ENCODE measurements at places on chromosomes 2 and 18.

DNA sequence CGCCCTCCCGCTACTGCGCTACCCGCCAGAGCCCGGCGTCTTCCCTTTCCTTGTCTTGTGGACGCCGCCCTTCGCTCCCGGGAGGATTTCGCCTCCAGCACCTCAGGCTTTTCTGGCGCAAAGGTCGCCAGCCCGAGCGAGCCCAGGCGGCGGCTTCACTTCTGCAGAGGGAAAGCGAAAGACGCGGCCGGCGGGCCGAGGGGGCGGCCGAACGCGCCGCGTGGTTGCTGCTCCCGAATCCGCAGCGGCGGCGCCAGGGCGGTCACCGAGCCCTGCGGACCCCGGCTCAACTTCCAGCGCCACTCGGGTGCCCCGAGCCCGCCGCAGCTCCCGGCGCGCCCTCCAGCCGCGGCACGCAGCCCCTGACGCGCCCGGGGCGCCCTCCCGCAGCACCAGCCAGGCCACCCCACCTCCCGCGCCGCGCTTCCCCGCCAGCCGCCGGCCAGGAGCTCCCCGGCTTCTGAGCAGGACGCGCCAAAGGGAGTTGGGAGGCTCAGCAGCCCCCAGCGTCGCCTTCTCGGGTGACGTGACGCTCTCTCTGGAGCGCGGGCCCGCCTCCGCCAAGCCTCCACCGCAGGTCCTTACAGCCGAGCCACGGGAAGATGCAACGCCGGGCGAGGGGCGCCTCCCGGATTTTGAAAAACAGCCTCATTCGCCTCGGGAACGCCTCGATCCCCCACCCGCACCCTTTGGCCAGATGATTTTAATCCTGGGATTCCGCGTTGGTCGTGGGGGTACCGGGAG, 84.9 kb upstream of the EPB41L3 start:
- DNase-seq: no peak

- DNase-seq: no peak
These were observed 105.4 kb upstream of the MMADHC start for GRCh38 chr2:149692961-149693396.

DNA sequence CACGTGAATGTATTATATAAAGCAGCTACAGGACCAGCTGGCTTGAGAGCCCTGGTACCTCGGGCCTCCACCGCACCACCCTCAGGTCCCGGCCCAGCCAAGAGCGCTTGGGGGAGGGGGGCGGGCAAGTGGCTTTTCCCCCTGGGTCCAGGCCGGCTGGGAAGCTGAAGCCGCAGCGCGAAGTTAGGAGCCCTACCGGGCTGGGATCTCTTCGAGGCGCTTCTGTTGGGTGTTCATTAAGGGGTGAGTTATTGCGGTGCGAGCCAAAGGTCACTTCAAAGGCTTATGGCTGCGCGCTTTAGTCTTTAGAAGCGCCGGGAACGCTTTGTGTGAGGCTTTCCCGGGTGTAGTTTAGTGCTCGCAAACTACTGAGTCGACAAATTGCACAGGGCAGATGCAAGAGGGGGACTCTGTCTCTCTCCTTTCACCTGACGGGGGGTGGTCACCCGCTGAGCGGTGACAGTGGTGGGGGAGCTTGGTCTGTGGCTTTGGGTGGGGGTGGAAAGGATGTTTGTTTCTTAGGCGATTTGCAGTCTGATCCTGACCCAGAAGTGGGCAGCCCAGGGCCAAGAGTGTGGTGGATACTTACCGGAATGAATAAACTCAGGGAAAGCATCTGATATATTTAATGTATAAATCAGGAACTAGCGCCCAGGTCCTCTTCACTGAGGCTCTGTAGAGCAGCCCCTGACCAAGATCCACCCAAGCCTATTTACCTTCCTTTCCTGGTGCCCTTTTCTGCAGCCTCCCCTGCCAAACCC, 6.0 kb downstream of the HOXD3 start:
- DNase-seq: no peak

GRCh38 chr2:140801311-140801710, 1329.5 kb downstream of the LRP1B start:
- no peak for DNase-seq

DNA sequence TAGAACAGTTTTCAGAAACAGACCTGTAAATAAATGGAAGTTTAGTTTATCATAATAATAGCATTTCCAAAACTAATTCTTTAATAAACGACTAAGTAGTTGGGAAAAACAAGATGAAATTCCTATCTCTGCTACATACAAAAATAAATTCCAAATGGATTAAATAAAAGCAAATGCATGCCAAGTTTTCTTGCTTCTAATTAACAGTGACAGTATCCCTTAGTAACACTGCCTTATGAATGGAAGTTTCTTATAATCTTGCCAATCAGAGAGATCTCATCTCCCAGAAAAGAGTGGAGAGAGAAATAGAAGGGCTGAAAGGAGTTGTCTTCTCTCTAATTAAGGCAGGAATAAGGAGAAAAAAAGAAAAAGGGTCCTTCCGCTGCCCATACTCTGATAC, 133.9 kb downstream of the GFPT1 start:
- no peak for DNase-seq

DNA sequence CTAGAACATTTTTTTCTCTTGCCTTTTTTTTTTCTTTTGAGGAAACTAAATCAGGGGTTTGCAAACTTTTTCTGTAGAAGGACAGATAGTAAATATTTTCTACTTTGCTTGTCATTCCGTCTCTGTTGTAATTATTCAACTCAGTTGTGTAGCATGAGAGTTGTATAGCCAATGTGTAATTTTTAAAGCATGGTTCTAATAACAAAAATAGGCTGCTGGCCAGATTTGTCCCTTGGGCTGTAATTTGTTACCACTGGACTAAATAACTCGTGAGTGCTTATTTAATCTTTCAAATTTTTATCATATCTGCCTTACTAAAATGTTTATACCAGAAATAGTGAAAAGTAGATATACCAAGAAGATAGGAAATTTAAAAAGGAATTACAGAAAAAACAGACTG, 43.0 kb downstream of the CCDC148 start:
- no peak for DNase-seq

- no peak for DNase-seq
These were observed 54.9 kb downstream of the EXOC6B start for GRCh38 chr2:72770879-72771461.

- DNase-seq: no peak
These were observed 72.1 kb upstream of the DSG1 start for GRCh38 chr18:31245820-31246219.

DNA sequence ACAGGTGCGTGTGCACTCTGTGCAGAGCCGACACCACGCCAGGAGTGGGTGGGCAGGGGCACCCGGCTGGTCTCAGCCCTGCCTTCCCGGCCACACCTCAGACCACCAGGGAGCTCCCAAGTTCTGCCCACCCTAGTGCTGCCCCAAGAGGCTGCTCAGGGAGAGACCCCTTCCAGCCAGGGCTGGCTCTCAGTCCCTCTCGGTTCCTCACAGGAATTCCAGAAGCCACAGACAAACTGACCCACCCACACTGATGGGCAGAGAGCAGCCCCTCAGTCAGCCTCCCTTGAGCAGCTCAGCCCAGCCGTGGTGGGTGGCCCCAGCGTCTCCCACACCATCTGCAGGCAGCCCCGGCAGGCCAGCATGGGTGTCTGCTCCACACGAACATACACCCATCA, 33.8 kb downstream of the GPC1 start:
- no peak for DNase-seq

DNA sequence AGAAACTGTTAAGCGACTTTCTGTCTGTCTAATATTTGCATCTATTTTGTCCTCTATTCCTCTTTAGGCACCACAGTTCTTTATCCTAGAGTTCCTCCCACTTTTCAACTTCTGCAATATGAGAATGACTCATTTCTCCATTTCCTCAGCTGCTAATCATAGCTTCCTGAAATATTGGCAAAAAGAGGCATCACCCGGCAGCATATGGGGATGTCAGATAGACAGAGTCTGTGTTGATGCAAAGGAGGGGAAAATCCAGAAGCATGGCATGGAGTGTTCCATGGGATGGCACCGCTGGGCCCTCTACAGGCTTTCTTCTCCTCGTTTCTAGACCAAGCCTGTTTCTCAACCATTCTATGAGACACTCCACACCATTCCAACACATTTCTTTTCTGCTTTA, 93.4 kb downstream of the DOCK10 start:
- no peak for DNase-seq

DNA sequence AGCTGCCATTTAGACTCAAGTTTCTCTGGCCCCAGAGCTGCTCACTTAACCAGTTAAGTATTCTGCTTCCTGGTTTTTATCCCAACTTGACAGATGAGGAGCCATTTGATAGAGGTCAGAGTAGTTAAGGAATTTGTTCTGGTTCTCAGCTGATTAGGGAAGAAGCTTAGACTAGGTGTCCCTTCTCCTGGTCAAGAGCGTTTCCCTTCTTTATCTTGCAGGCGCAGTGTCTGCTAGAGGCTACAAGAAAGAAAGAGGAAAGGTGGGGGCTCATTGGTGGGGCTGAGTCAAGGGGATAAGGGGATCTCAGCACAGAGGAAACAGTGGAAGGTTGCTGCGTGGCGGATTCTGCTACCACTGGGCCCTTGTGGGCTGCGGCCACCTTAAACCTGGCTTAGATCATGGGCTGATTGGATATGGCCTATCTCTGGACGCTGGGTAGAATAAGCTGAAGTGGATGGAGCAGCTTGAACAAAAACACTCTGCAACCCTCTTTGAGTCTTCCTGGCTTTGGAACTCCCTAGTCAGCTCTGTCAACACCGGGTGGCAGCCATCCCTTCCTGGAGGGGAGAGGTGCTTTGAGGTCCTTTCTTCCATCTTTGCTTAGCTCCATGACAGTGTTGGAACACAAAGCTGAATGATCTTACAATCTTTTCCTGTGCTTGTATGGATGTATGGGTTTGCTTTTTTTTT, 70.8 kb downstream of the QPCT start:
- no peak for DNase-seq

Data from stimulated activated CD4-positive, alpha-beta T cell treated with anti-CD3 and anti-CD28 coated beads, Interleukin-15, amount 100 ng/mL, for 1 hour (primary cell).